SJSA1 (cell line): ENCODE measurements at places on chromosomes 5 and 9. TPM values are rescaled to one million over a fixed set of nuclear protein-coding genes. Genes with fewer than 3 reads are reported as not detected.

DNA sequence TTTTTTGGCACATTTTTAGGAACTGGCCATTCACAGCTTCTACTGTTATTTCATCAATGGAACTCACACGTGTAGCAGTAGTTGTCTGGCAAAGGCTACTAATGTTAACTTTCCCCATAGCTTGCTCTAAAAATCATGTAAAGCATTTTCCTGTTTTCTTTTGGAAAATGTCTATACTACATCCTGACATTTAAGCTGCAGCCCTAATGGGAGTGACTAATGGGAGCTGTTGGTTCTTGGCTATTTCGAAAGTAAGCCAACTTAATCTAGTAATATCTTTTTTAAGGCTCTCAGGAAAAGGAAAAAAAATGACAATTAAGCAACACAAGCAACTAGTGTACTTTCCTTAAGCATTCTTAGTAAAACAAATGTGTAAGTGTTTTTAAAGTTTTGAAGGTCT lies 169.2 kb downstream of the SLC12A2 start:
- no peak for DNase-seq

GRCh38 chr5:36160617-36161016 lies 8.7 kb downstream of the SKP2 start:
- no peak for DNase-seq

DNA sequence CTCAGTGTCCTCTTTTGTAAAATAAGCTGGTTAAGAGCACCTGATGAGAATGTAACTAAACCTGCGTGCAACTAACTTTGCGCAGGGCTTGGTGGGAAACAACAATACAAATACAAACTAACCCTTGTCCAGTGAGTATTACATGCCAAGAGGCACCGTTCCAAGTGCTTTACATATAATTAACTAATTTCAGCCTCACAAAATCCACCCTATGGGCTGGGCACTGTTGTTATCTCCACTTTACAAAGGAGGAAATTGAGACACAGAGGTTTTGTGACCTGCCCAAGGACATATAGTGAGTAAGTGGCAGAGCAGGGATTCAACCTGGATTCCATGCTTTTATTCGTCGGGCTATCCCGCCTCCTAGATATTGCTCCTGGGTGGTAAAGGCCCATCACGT lies 26.2 kb upstream of the TNIP1 start:
- DNase-seq, result no peak

- peak; percentile 58 for DNase-seq
Observed at GRCh38 chr9:81798606-81799005, 109.3 kb upstream of the TLE1 start.

- no peak for DNase-seq
Observed at GRCh38 chr5:170162631-170163321, 57.1 kb downstream of the FOXI1 start.

GRCh38 chr9:86187121-86187520 lies 72.3 kb downstream of the C9orf153 start:
- DNase-seq, result no peak

DNA sequence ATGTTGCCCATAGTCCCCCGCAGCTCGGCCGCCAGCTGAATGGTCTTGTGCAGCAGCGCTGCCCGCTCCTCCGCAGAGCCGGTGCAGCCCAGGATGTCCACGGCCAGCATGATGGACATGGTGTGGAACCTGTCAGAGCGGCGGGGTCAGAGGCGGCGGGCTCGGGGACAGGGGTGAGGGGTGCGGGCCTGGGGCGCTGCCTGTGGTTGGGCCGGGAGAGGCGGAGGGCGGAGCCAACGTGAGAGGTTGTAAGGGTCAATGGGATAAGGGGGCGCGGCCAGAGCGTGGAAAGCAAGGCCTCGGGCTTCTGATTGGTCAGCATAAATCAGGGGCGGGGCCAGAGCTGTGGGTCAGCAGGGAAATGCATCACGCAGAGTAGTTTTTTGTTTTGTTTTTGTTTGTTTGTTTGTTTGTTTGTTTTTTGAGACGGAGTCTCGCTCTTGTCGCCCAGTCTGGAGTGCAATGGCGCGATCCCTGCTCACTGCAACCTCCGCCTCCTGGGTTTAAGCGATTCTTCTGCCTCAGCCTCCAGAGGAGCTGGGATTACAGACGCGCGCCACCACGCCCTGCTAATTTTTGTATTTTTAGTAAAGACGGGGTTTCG lies 6.8 kb upstream of the TOR2A start:
- no peak for DNase-seq

GRCh38 chr5:133410335-133410828 lies 202.0 kb downstream of the FSTL4 start:
- peak; percentile 43 for DNase-seq

DNA sequence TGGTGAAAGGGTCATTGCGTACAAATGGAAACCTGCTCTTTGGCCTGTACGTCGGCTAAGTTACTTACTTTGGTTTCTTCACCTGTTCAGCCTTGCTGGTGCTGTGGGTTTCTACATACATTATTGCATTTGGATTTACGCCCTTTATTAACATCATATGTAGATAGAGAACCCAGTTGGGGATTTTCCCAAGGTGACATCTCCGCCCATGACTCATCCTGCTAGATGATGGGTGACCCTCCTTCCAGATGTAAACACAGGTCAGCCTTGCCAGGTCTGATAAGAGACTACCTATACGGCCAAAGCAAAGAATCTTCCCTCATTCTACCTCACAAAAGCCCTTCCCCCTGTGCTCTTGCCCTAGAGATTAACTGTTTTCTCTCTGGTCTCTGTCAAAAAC lies 360.9 kb downstream of the KDM4C start:
- DNase-seq, result no peak

DNA sequence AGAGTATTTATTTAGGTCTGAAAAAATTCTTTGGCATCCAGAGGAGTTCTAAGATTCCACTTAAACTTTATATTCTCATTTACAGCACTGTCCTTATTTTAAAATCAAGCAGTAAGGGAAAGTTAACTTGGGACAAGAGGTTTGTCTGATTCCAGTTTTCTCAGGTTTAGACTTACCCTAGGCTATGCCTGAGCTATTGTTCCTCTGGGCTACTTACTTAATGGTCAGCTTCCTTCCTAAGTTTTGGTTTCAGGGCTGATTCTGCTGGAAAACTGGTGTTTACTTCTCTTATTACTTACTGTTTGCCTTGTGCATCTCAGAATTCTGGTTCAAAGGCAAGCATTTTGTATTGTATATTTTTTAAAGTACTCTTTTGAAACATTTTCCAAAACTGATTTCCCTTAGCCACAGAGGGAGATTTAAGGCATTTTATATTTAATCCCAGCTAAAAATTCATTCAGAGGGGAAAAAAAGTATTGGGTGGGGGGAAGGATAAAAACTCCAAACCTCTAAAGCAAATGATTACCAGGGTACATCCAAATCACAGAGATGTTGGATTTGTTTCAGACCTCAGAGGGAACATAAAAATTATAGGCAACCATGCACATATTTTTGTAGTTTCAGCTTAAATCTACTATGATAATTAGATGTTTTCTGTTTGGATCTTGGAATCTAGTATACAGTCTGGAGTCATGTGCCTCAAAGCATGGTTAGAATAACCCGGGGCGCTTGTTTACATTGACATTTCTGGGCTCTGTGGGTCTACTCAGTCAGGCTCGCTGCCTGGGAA lies 290.0 kb downstream of the ARHGAP26 start:
- DNase-seq, result no peak

DNA sequence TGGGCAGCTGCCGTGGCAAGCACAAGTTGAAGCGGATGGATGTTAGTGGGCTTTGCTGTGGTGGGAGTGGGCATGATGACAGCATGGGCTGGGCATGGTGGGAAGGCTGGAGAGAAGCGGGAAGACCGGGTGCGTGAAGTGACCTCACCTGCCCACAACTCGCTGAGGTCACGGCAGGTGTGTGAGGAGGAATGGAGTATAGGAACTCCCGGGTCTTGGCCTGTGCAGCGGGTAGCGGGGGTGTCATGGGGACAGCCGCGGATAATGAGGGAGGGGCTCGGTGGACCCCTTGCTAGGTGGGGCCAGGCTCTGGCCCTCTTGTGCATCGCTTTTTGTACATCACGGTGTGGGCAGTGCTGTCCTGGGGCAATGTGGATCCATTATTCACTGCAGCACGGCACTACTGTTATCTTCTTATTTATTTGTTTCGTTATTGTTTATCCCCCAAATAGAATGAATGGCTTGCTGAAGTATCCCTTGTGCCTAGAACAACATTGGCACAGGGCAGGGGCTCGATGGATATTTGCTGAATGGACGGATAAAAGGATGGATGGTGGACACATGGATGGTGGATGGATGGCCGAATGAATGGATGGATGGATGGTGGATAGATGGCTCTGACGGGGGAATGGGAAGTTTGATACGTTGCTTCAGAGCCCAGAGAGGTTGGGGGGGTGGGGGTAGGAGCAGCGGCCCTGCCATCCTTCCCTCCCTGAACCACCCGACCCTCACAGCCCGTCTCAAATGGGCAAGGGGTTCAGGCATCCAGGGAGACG lies 14.6 kb downstream of the PROP1 start:
- no peak for DNase-seq

GRCh38 chr9:100505564-100506159 lies 32.7 kb downstream of the TMEFF1 start:
- peak; percentile 68 for DNase-seq

GRCh38 chr5:159049844-159050315 lies 49.8 kb downstream of the EBF1 start:
- peak; percentile 82 for DNase-seq

KLF4 gene
- 1.00 and 1.5 TPM in 2 replicates for total RNA-seq

- no peak for DNase-seq
Observed at GRCh38 chr5:57491369-57491965, 8.9 kb upstream of the ACTBL2 start.

GM2A gene
- 16.7 and 27.4 TPM in 2 replicates for total RNA-seq

GRCh38 chr5:5158472-5158895 lies 18.4 kb downstream of the ADAMTS16 start:
- no peak for DNase-seq

- peak; percentile 14 for DNase-seq
Observed at GRCh38 chr5:66896171-66896570, 300.0 kb downstream of the MAST4 start.

MARCOL gene
- total RNA-seq, result not detected in 2 replicates
